ENCODE measurements at places on chromosomes 5 and 9.

GRCh38 chr5:157484768-157485167 is 24.8 kb downstream of the NIPAL4 start:
- no peak for DNase-seq

GRCh38 chr9:130479587-130479986 is 34.8 kb downstream of the ASS1 start:
- no peak for DNase-seq

DNA sequence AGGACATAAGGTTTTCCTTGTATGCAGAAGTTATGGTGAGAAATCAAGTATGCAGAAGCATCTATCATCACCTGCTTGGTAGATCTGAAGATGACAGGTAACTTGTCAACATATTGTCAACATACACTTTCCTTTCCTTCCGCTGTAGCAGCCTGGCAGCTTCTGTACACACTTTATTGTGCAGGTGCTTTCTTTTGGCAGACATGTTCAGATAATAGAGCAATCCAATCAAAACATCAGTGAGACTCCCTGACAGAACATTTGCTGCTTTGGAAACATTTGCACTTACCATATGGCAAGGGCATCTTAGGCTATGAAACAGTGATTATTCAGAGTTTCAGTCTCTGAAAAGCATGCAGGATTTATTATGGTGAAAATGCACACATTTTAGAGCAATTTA is 161.1 kb upstream of the CDH12 start:
- DNase-seq: no peak

DNA sequence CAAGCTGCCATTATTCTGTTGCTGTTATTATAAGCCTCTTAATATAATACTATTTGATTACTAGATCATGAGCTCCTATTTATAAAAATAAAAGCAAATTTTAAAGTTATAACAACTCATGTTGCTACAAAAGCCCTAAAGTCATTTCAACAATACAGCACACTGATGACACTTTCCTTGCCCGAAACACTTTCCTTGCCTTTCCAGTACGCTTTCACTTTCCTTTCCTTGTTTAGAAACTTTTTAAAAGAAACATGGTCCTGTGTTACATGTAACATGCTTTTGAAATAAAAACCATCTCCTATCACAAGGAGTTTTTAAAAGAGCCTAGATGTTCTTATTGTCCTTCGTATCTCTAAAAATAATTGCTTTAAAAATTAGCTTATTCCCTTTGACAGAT is 688.4 kb downstream of the PTPRD start:
- DNase-seq: no peak

GRCh38 chr5:145111420-145111819 is 723.7 kb downstream of the PRELID2 start:
- no peak for DNase-seq

DNA sequence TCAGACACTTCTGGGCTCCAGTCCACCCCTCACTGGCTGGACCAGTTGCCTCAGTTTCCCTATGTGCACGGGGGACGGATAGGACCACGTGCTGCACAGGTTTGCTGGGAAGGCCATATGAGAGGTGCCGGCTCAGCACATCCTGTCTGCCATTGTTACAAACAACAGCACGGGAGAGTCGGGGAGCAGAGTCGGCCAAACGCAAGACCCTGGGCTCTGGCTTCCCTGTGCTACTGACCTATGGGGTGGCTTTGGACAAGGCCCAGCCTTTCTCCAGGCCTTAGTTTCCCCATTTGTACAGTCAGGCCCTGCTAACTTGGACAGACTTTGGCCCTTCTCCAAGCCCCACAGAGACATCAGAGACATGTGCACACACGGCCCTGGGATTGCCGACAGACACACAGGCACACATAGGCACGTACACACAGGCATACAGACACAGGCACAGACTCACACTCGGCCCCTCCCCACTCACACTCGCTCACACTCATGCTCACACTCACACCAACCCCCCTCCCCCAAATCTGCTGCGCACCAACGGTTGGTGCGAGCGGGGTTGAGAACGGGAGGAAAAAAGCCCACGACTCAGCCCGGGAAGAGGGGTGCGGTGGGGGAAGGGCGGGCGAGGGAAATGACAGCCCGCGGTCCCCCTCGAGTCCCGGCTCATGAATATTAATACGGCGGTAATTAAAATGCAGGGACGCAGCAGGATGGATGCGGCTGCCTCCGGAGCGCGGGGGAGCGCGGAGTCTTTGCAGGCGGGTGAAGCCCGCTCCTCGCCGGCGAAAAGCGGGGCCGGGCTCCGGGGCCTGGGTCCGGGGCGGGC is 133.0 kb downstream of the C9orf50 start:
- peak; percentile 73 for DNase-seq

Measured in CD4-positive, alpha-beta T cell treated with Interleukin-12 subunit alpha and Interleukin-12 subunit beta, for 1 hour (primary cell).